ENCODE measurements at places on chromosomes 6 and 20.
A peak's percentile ranks its signal among the peaks of the same experiment; 100 is the strongest.

GRCh38 chr6:117346142-117346930, 79.4 kb downstream of the ROS1 start:
- peaks cover 23% of the 10 kb centered on the region for H3K27me3 ChIP-seq
- no peak for DNase-seq
- H3K27ac ChIP-seq = no peak overlapping the region
- H3K36me3 ChIP-seq = no peaks in the 10 kb centered on the region
- no peaks in the 10 kb centered on the region for H3K4me1 ChIP-seq

- no peaks in the 10 kb centered on the region for H3K36me3 ChIP-seq
- peaks cover 20% of the 10 kb centered on the region for H3K27me3 ChIP-seq
- no peak overlapping the region for H3K4me3 ChIP-seq
- H3K27ac ChIP-seq = no peak overlapping the region
Measured at GRCh38 chr20:62208795-62209755, 11.0 kb downstream of the HRH3 start.

DNA sequence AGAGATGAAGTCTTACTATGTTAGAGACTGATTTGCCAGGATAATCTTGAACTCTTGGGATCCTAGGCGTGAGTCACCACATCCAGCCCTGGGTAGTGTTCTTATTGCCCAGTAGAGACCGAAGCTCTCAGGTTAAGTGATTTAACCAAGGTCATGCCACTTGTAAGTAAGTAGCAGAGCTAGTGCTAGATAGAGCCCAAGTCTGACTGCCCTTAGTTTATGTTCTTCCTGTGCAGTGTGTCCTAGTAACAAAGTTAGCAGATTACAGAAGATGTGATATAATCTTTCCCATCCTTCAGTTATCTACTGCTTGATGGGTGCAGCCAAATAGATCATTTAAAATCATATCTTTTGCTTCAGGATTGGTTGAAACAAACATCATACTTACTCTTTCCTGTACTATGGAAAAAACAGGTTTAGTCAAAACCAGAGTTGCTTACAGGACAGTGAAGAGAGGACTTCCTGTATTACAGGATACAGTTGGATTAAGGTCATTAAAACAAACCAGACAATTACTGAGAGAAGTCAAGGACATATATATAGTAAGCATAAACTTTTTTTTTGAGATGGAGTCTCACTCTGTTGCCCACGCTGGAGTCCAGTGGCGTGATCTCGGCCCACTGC, 9.5 kb upstream of the PABPC1L start:
- no peak for DNase-seq
- H3K4me3 ChIP-seq = no peak overlapping the region
- peak overlapping the region; percentile 69 for H3K27ac ChIP-seq
- peaks cover 11% of the 10 kb centered on the region for H3K36me3 ChIP-seq

DNA sequence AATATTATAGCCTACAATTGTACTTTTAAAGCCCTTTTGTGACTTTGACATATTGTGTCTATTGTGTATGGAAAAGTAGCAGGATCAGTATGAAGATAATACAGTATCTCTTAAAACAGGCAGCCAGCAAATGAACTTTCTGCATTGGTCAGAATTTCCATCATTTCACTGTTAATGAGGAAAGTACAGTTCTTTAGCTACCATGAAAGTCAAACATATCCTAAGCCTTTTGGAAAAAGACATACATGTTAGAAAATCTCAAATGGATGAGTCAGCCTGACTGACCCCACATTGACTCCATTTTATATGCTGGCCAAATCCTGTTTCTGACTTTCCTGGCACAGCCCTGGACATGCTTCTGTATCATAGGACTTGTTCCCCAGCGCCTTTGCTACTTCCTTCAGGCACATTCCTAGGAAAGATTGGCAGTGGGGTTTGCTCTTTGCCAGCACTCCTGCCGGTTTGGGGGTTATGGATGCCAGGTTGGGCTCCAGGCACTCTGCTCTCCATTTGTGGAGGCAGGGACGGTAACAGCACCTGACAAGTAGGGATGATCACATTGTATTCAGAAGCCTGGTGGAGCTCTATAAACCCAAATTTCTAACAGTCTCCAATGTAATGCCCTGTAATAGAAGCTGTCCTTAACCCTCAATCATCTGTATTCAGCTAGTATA, 43.7 kb downstream of the TOP1 start:
- no peak overlapping the region for H3K4me3 ChIP-seq
- peak overlapping the region; percentile 77 for H3K27ac ChIP-seq
- H3K4me1 ChIP-seq = peaks cover 46% of the 10 kb centered on the region
- H3K27me3 ChIP-seq = no peaks in the 10 kb centered on the region

DNA sequence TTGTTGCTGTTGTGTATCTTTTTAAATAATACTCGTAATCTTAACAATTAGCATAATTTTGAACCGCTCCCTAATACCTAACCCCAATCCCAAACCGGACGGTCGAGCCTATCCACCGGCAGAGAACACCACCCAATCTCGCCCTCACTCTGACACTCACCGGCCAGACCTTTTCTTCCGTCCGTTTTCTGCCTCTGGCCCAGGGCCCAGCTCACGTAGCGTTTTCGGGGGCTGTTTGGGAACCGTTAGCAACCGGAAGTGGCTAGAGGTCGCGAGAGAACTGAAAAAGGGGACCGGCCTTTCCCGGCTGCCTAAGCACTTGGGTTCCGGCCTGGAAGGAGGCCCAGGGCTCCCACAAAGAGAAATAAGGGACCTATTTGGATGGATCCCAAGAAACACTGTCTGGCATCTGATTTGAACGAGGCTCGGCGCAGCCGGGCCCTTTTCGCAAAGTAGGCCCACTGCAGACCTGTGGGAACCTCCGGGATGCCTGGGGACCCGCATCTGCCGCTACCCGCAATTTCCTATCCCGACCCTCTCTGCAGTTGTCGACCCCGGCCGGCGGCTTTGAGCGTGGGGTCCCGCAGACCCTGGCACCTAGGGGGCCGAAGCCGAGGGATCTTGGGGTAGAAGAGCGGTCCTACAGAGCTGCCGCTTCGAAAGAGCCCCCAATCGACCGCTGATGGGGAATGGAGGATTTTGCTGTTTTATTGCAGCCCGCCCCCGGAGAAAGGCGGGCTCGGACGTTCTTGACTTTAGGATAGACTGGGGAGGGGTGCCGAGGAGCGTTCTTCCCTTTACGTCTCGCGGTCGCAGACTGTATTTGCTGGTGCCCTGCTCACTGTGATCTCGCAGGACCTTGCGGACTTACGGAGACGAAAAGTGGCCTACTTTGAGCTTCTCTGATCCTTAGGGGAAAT, 4.8 kb upstream of the ZKSCAN8 start:
- H3K27me3 ChIP-seq = peaks cover 6% of the 10 kb centered on the region
- peak overlapping the region; percentile 94 for H3K4me3 ChIP-seq
- no peaks in the 10 kb centered on the region for H3K36me3 ChIP-seq

DNA sequence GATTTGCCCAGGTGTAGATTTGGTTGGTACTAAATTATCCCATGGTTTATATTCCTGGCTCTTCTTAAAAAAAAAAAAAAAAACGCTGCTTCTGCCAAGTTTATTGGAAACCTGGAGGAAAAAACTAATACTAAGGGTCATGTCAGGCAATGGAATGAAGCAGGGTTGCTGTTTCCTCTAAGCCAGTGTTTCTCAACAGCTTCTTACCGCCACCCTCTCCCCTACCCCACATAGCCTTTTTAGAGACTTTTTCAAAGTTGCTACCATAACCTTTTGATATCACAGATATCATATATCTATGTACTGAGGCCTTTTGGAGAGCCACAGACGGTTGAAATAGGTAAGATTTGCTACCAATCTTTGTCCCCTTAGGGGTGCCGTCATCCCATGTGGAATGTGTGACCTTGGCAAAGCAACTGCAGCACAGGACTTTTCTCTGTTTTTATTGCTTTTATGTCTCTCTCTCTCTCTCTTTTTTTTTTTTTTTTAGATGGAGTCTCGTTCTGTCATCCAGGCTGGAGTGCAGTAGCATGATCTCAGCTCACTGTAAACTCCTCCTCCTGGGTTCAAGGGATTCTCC, 35.0 kb downstream of the SYTL3 start:
- no peak overlapping the region for H3K27ac ChIP-seq
- H3K36me3 ChIP-seq = peaks cover 2% of the 10 kb centered on the region
- H3K27me3 ChIP-seq = no peaks in the 10 kb centered on the region
- H3K4me3 ChIP-seq = no peak overlapping the region
- no peak for DNase-seq
- H3K4me1 ChIP-seq = peaks cover 9% of the 10 kb centered on the region

DNA sequence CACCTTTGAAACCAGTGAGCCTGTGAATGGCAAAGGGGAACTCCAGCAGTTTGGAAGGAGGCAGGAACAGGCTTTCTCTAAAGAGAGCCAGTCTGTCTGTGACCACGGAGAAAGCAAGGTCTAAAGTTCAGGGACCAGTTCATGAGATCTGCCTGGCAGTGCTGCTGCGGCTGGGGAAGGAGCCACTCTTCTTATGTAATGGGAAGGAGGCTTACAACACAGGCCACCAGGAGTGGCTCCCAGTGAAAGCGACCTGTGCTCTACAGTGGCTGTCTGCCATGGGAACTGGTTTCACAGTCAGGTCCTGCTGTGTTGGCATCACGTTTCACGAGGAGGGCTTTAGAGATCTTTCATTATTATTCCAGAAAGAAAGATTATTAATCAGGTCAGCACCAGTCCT, 291.9 kb upstream of the PRDM1 start:
- H3K36me3 ChIP-seq = no peaks in the 10 kb centered on the region
- H3K4me3 ChIP-seq = no peak overlapping the region
- peaks cover 2% of the 10 kb centered on the region for H3K4me1 ChIP-seq
- H3K27ac ChIP-seq = no peak overlapping the region
- no peak for DNase-seq
- peaks cover 3% of the 10 kb centered on the region for H3K27me3 ChIP-seq

GRCh38 chr6:83514866-83515466, 2.6 kb downstream of the PRSS35 start:
- peaks cover 39% of the 10 kb centered on the region for H3K4me1 ChIP-seq
- H3K27ac ChIP-seq = no peak overlapping the region
- H3K36me3 ChIP-seq = peaks cover 2% of the 10 kb centered on the region
- H3K4me3 ChIP-seq = no peak overlapping the region
- H3K27me3 ChIP-seq = no peaks in the 10 kb centered on the region

DNA sequence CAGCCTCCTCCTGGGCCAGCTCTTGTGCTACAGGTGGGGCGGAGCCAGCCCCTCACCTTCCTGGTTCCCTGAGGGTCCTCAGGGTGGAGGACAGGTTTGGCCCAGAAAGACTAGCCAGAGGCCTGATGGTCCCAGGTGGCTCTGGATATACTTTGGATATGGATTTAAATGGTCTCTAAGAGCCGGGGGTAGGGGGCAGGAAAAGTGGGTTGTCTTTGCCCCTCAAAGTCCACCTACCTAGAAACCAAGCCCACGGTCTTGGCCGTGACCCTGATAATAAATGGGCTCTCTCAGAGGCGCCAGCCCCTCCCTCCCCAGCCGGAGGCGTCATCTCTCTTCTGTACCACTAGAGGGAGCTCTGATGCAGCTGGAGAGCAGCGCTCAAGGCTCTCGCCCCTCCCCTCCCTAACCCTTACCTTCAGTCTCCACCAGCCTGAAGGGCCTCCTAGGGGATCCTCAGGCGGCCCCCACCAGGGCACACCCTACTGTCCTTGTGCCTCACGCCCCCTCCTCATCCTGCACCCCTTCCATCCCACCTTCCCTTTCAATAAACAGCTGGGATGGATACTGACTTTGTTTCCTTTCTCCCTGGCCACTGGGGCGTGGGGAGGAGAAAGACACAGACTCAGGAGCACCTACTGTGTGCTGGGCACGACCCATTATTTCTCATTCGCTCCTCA, 7.5 kb downstream of the NRSN2 start:
- H3K4me1 ChIP-seq = peaks cover 16% of the 10 kb centered on the region
- H3K36me3 ChIP-seq = peaks cover 2% of the 10 kb centered on the region
- DNase-seq = peak; percentile 55
- H3K27me3 ChIP-seq = no peaks in the 10 kb centered on the region

DNA sequence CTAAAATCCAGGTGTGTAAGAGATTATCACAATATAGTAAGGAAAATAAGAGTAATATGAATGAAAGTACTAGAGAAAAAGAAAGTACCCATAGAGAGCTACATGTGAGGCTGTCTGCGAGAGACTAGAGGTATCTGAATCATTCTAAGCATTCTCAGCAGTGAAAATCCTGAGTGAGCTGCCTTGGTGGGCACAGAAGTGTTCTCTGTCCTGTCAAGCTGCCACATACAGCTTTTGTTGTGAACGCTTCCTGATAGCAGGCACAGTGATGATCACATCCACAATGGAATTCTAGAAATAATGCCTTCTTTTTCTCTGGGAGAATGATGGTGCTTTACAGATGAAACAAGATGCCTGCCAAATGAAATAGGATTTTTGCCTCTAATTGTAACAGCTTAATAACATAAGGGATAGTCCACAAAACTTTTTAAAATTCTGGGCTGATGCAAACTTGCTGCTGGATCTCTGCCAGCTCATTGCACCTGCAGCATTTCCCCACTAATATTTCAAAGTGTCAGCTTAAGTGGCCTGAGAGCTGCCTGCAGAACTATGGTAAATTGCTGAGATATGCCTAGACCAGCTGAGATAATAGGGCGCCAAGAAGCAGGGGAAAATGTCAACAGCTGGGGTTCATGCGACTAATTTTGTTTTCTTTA, 620.5 kb downstream of the DOK5 start:
- no peak overlapping the region for H3K4me3 ChIP-seq
- H3K36me3 ChIP-seq = no peaks in the 10 kb centered on the region
- H3K4me1 ChIP-seq = peaks cover 8% of the 10 kb centered on the region
- H3K27me3 ChIP-seq = peaks cover 6% of the 10 kb centered on the region
- no peak for DNase-seq

GRCh38 chr6:169959136-169960002, 207.9 kb downstream of the ERMARD start:
- peak; percentile 37 for DNase-seq
- H3K36me3 ChIP-seq = no peaks in the 10 kb centered on the region
- H3K27ac ChIP-seq = peak overlapping the region; percentile 21
- peaks cover 9% of the 10 kb centered on the region for H3K27me3 ChIP-seq
- H3K4me3 ChIP-seq = no peak overlapping the region

DNA sequence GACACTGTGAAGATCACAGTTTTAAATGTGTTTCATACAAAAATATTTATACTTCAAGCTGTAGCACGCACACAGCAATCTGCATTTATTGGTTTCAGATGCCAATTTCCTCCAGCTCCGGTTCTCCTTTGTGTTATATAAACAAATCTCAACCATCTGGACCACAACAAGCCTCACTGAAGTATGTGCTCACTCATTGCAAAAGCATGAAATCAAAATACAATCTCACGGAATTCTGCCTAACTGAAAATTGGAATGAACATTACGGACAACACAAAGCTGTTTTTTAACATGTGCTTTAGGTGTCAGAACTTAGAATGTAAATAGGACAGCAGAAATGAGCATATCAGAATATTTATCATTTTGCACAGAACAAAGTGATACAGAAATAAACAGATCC, 38.0 kb downstream of the RCAN2 start:
- no peak overlapping the region for H3K4me3 ChIP-seq
- H3K4me1 ChIP-seq = peaks cover 3% of the 10 kb centered on the region
- no peak overlapping the region for H3K27ac ChIP-seq
- H3K36me3 ChIP-seq = peaks cover 4% of the 10 kb centered on the region
- no peak for DNase-seq

Measured in mesothelial cell of epicardium (in vitro differentiated cells).